CD4-positive, alpha-beta T cell treated with Interleukin-15 for 4 hours (primary cell): ENCODE measurements at places on chromosomes 5 and 9.
A peak's percentile ranks its signal among the peaks of the same experiment; 100 is the strongest.

- DNase-seq = no peak
These were observed 367.1 kb upstream of the PDE4D start for GRCh38 chr5:60260658-60261057.

- DNase-seq = no peak
These were observed 138.6 kb downstream of the GNAQ start for GRCh38 chr9:77892955-77893514.

DNA sequence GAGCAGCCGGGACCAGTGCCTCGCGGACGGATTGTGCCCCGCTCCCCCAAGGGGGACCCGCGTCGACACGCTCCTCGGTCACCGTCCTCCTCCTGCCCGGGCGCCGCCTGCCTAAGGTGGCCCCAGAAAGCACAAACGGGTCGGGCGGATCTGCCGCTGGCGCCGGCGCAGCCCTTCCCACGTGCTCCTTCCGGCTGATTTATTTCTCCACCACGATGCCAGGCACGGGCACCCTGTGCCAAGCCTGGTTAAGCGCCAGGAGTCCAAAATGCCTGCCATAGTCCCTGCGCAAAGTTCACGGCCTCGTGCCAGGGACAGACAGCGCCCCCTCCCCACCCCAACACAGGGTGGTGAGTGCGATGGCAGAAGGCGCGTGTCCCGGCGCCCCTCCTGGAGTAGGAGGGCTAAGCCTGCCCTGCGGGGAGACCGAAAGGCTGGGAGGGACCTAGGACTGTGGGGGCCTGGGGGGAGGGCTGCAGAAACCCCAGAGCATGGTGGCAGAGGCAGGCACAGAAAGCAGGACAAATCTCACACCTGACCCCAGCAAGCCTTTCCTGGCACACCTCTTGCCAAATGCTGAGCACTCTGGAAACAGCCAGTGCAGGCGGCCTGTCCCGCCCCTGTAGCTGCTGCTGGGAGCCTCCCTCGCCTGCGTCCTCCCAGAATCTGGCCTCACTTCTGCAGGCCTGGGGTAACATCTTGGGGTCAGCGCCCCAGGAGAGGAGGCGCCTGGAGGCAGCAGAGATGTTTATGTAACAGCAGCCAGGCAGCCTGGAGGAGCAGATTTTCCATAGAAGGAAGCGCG lies 1.1 kb upstream of the NOTCH1 start:
- DNase-seq = peak; percentile 50

DNA sequence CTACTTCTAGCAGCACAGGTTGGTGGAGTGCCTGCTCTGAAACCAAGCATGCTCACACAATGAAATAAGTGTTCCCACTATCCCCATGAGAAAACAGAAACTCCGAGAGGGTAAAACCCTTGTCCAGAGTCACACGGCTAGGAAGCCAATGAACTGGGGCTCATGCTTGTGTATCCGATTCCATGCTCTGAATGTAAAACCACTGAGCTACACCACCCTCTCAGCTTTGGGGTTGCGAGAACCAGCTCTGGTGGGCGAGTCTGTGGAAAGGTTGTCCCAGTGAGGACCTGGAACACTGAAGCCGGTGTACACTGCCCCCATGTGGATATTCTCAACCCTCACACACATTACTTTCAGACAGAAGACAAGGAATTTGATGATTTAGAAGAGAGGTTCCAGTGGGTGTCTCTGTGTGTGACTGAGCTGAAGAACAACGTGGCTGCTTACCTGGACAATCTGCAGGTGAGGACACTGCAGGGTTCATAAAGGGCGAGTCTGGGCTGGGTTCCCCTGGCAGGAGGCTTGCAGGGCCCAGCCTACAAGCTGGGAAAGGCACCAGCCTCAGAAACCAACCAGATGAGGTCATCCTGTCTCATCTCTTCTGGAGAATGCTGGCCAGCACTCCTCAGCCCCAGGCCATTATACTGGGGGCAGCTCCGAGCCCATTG lies 37.4 kb downstream of the ARHGEF37 start:
- DNase-seq = no peak

GRCh38 chr5:39072925-39073766 lies 1.1 kb downstream of the RICTOR start:
- peak; percentile 54 for DNase-seq

DNA sequence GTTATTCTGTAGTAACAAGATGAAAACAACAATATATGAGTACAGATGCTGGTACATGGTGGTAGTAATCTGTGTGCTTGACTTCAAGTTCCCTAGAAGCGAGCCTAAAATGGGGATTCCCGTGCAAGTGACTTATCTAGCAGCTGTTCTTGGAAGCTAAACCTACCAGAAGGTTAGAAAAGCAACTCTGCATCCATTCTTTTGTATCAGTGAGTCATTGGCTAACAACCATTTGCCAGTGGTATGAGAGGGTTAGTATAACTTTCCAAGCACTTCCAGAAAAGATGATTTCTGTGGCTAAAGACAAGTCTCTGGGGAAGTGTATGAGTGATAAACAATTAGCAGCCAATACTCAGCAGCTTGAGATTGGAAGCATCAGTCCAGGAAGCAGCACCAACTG lies 787.7 kb upstream of the CDH6 start:
- no peak for DNase-seq

DNA sequence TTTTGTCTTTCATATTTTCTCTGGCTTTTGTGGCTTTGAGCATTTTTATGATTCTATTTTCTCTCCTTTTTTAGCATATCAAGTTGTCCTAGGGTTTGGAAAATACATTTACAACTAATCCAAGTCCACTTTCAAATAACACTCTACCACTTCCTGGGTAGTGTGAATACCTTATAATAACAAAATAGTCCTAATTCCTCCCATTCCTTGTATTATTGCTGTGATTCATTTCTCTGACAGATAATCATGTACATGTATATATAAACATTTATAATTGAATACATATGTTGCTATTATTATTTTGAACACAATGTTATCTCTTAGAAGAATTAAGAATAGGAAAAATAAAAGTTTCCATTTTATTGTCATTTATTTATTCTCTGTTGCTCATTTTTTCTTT lies 14.9 kb upstream of the ADAM19 start:
- no peak for DNase-seq

GRCh38 chr9:31030741-31031202 lies 1353.7 kb upstream of the ACO1 start:
- no peak for DNase-seq

- DNase-seq = peak; percentile 7
These were observed 2.5 kb upstream of the TMEM174 start for GRCh38 chr5:73170522-73170921.

DNA sequence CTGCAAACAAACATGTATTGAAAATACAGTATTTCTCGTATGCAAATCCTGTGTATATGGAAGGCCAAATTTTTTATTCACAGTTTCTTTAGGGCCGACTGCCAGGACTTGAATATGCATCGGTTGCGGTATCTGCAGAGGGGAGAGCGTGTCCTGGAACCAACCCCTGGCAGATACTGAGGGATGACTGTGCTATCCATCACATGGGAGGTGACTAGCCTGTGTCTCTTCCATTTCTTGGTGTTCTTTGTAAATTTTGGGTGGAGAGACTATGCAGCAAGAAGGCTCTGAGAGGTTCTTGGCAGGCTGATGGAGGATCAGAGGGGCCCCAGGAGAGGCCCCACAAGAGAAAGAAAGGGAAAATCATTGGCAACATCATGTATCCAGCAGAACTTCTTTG lies 384.3 kb downstream of the YTHDC2 start:
- DNase-seq = no peak

GRCh38 chr9:69946800-69947437 lies 96.7 kb upstream of the MAMDC2 start:
- DNase-seq = no peak
